Fibroblast of upper back skin (primary cell): ENCODE measurements at places on chromosomes 2 and 18.

DNA sequence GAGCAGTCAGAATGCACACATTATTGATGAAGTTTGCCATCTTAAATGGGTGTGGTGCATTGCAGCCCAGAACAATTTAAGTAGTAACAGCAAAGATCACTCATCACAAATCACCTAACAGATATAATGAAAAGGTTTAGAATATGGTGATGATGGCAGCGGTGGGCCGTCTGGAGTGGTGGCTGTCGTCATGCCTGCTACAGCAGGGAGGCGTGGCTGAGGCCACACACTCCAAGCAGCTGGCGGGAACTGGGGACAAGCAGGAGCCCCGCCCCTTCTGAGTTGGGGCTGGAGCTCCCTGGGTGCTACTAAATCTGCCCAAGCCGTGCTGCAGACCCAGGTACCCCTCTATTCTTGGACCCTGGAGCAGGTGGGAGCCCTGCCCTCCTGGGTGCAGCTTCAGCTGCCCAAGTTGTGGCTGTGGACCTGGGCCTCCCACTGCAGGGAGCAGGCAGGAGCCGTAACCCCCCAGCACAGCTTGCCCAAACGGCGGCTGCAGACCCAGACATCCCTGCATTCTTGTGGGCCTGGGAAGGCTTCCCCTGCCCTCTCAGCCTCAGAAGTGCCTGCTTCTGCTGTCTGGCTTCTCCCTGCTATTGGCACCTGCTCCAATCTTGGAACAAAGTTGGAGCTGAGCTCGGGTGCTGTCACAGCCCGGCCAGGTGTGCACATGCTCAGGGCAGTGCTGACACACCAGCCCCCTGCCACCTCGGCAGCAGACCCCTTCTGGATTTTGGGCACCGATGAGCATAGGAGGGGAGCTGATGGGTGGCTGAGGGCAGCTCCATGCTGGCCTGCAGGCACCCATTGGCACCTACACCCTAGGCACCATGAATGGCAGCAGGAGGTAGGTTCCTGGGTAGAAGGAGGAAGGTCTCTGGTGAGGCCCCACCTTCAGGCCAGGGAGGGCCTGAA is 149.3 kb downstream of the EHBP1 start:
- DNase-seq, result no peak

DNA sequence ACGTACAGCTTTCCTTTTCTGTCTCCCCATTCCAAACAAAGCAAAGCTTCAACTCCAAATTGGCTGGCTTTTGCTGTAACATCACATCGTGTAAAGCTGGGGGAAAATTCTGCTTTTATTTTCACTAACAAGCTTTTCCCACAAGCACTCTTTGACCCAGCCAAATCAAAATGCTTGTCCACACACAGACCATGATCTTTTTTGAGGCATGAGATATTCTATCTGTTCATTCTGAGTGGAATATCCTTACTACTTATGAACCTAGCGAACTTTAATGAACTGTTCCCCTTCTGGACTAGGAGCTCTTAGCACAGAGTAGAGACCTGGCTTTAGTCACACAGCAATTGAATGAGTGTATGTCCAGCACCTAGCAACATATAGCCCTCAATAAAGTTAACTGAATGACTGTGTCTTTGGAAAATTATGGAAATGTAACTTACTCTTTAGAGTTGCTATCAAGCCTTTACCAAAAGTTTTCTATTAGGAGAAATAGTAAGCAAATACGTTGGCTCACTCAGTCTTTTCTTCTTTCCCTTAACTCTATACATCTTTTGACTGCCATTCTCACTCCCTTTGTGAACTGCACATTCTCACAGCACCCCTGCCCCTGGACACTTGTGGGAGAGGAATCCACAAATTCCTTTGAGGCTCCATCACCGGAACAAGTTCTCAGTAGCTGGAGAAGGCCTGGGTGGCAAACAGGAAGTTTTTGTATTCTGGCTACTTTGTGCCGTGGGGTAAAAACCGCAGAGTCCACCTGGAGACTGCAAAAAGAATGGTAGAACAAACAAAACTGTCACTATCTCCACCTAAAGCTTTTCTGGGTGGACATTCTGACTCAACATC is 1.3 kb upstream of the UBE2E3 start:
- DNase-seq, result peak; percentile 82

DNA sequence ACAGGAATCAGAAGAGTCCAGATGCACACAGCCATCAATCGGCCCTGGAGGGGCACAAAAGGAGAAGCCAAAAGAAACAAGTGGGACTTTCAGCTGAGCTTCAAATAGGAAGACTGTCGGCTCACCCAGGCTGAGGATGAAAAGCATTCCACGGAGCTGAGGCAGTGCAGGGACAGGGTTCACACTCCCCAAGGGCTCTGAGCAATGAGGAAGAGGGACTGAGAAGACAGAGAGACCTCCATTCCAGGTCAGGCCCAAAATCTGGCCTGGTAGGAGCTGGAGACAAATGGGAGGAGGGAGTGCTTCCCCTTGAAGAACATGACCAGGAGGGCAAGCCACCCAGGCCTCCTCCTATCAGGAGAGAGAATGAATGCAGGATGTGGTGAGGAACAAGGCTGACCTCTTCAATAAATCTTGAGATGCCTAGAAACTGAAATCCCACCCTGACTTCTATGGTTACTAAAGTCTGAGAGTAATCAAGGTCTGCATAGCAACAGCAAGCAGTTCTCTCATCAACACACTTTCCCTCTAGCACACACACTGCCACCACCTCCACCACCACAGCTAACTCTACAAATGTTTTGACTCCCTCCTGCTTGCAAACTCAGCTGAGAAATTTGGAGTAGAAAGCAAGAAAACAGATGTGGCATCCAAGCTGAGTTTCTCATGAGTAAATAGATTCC is 434.4 kb downstream of the TNS1 start:
- DNase-seq, result peak; percentile 89

DNA sequence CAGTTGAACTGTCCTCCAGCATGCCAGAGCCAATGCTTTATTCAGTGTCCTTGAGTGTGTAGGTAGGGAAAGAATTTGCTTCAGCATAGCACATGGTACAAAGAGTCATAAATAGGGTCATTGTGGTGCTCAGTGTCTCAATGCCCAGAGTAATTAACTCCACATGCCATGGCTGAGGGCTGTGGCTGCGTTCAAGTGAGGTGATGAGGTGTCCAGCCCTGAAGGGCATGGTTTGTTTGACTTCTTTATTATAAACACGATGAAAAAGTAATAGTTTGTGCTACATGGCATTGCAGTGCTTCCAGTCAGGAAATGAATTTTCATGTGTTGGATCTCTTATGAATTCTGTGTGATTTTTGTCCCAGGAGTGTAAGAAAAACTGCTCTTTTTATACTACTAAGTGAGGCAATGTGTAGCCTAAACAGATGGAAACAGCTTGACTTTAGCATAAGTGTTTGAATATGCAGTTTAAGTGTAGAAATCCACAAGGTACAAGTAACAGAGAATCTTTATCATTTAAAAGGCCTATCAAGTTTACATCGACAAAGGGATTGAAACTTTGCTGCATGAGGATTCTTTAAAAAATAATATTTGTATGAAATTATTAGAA is 507.9 kb upstream of the CDH2 start:
- no peak for DNase-seq

DNA sequence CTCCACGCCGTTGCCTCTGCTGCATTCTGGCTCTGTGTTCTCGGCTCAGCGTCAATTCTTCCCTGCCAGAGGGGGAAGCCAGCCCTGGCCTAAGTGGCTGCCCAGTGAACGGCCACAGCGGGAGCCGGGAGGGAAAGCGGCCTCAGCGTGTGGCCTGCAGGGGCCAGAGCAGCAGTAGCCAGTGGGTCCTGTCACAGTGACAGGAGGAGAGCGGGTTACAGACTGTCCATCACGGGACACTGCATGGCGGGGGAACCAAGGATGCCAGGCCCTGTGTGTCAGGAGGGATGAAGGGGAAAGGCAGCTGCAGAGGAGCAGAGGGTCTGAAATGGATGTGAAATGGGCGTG is 39.7 kb downstream of the PDIA6 start:
- no peak for DNase-seq

DNA sequence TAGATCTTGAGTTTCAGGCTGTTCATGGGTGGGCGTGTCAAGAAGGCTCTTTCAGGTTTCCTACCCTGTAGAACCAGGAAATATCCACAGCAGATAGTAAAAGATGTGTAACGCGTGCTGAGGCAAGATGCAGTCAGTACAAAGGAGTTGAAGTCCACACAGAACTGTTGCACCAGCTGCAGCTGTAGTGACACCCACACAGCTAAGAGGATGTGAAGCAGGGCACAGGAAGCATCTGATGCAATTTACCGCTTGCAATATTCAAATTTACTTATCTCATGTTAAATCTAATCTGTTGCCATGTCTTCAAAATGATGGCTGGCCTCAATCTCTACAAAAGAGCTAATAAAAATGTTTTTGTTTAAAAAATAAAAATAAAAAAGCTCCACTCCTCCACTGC is 132.8 kb downstream of the ARHGAP15 start:
- no peak for DNase-seq

GRCh38 chr18:79733986-79734770 is 54.6 kb downstream of the CTDP1 start:
- DNase-seq, result no peak
